ENCODE measurements at places on chromosomes 1 and 21.

DNA sequence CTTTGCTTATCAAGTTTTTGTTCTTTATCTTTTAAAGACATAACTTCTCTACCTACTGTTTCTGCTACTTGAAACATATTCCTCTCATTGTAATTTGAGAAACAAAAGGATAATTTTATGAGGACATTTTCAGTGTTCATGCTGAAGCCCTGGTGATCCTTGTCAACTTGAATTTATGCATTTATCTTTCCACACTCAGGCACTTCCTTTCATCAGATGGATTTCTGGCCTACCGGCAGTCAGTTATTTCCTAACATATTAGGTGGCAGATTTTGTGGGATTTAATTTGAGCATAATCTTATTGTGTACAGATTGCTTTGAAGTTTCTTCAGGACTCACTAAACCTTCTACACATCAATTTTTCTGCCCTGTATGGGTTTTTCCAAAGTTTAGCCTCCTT is 75.0 kb downstream of the RGL1 start:
- DNase-seq, result no peak

GRCh38 chr1:192945390-192946130 is 113.6 kb downstream of the UCHL5 start:
- DNase-seq, result no peak

- peak; percentile 72 for DNase-seq
Measured at GRCh38 chr1:244214009-244214967, 163.2 kb downstream of the ZBTB18 start.

- DNase-seq, result no peak
Measured at GRCh38 chr1:186195377-186195931, 179.6 kb downstream of the TPR start.

DNA sequence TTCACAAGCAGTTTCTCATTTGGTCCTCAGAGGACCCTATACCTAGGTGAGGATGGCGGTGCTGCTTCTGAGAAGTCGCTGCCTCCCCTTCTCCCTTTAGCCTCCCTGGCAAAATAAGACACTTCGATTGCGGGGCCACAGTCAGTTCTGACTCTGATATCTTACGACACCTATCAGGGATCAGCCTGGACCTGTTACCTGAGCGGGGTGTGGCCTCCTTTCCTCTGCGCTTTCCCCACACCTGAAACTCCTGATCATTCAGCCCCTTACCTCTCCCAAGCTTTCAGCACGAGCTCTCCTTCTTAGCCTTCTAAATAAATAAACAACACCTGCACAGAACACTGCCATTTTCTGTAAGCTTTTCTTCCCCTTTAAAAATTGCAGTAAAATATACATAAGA is 24.6 kb upstream of the GPR137B start:
- no peak for DNase-seq

- DNase-seq, result no peak
Measured at GRCh38 chr1:54221113-54221834, 21.3 kb downstream of the MRPL37 start.

- no peak for DNase-seq
Measured at GRCh38 chr1:200901796-200902444, 7.2 kb downstream of the INAVA start.

GRCh38 chr1:26025517-26025916 is 3.9 kb downstream of the EXTL1 start:
- DNase-seq, result no peak

- no peak for DNase-seq
Measured at GRCh38 chr1:9910076-9910422, at the start of gene CTNNBIP1. Gene CTNNBIP1, minus strand, starts transcription at chr1:9910269. Its CDS starts 38,205 bp downstream, at chr1:9872064.

- peak; percentile 99 for DNase-seq
Measured at GRCh38 chr1:162003061-162003829, 20.4 kb downstream of the OLFML2B start.

- peak; percentile 58 for DNase-seq
Measured at GRCh38 chr1:89547563-89548116, 23.0 kb downstream of the LRRC8B start.

DNA sequence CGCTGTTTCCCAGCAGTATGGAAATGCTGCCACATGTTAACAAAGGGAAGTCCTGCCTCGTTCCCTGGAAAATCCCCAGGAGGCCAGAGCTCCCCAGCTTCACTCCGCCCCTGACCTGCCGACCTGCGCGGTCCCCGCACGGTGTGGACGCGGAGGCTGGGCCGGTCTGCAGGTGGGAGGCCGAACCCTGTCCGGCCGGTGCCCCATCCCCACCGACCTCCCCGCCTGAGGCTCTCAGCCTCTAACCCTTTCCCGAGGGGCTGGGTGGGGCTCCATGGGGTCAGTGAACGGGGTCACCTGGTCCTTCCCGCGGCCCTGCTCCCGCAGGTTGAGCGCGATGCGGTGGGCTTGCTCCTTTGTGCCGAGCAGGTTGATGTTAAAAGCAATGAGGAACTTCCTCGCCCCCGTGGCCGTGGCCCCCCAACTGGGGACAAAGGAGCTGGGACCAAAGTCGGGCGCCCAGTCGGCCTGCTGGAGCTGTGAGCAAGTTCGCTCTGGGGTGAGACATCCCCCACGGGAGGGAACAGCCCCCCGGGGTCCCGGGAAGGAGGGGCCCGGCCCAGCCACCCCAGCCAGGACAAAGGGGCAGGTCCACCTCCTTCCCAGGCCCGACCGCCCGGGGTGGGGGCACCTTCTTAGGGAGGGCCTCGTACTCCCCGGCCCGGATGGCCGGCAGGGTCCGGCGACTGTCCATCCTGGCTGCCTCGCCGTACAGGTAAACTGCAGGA is 4.0 kb downstream of the FTCD start:
- no peak for DNase-seq

DNA sequence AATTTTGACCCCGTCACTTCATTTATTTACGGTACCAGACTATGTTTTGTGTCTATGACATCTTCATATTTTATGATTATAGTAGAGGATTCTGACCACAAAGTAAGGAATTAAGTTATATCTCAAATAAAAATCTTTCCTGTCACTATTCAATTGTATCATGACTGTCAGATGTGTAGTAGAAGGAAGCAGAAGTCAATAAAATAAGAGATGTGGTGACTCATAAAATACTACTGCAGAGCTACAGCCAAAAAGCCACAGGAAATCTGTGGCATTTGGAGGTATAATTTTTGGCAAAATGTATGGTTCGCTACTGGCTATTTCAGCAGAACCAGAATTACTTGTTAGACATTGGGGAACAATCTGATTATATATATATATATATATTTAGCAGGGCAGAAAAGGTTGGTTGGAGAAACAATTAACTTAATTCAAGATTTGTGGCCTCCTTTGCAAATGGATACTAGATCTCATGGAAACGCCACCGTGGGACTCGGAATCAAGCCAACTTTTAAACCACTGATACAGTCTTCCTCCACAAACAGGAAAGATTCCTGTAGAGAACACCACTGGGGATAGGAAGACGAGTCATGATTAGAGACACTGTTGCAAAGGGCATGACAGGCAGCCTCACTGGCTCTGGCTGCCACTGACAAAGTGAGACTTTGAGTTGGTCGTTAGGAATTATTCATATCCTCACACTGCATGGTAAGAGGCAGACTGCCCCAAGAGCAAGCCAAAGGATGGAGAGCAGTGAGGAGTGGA is 5.1 kb downstream of the FCRL2 start:
- DNase-seq, result no peak

- no peak for DNase-seq
Measured at GRCh38 chr1:76250271-76250670, 175.7 kb downstream of the ST6GALNAC3 start.

DNA sequence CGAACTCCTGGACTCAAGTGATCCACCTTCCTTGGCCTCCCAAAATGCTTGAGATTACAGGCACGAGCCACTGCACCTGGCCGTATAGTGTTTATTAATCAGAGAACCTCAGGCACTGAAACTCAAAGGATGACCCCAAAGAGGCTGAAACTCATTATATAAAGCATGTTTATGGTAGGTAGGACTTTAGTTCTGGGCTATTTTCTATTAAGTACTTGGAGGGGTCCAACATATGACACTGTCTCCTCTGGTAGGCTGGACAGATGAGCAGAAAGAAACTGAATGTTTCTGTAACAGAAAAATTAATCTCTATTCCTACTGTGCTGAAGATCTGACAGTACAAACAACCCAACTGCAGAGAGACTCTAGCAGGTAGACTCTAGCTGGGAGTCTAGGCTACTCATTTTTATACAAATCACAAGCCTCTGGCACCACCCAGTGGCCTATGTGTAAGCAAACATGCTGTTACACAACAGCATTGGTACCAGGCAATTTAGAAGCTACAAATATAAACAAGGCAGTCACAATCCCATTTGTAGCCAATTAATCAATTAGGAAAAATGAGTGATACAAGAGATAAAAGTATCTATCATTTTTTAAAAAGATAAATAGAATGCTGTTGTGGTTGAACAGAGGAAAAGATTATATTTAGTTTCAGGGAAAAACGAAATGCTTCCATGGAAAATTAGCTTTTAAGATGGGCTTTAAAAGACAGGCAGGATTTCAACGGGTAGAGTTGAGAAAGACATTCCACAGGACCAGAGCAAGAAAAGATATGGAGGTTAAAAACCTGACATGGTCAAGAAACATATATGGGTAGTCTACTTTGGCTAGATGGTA is 10.4 kb downstream of the DCAF8 start:
- peak; percentile 65 for DNase-seq

DNA sequence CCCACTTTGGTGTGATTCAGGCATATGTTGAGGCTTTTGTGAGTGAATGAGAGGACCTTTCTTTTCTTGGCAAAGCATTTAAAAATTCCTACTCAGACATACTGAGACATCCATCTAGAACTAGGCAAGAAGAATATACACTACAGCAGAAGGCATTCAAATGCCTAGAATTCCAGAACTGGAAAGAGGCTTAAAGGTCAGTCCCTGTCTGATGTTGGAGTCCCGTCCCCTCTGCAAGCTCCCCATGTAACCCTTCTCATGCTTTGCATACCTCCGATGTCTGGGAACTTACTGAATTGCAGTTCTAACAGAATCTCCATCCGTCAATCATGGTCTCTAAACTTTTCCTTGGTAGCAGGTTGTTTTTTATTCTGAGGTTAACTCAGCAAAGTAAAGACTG is 152.9 kb downstream of the ATP6V1G3 start:
- DNase-seq, result no peak

DNA sequence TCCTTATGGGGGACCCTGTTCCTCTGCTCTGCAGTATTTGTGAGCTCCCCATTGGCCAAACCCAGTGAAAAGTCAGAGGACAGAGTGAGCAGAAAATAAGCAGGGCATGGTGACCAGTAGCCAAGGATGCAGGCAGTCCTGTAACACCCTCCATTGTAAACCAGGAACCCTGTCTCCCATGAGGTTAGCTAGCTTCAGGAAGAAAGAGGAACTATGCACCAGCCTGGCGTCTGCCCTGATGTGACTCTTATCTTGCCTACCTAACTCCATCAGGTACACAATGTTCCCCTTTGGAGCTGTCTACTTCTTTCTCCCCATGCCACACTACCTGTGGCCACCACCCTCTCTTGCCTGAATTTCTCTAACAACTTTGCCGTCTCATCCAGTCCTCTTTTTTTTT is 119.2 kb downstream of the LRIG2 start:
- no peak for DNase-seq

DNA sequence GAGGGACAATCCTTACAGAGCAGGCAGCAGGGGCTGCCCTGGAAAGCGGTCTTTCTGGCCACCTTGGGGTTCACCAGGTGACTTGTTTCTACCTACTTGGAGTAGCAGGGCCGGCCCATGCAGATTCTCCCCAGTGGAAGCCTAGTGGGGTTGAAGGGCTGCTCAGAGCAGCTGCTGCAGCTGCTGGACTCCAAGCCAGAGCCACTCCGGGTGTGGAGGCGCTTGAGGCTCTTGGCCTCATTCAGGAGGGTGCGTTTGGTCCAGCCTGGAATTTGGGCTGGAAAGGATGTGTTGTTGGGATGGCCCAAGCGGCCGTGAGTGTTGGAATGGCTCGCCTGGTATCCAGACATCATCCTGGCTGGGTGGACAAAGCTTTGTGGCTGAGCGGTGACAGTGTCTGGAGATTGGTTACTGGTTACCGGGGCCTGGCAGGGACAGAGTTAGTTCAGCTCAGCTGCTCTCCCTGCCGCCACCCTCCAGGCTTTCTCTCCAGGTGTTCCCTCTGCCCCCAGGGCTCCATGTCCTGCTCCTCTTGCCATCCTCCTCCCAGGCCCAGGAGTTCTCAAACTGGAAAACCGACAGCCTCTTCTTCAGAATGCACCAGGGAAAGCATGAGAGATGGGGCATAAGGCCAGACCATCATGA is 14.2 kb upstream of the HSPG2 start:
- DNase-seq, result no peak

- DNase-seq, result no peak
Measured at GRCh38 chr1:231144416-231145193, 17.3 kb upstream of the TRIM67 start.

- DNase-seq, result no peak
Measured at GRCh38 chr1:156842618-156843300, 16.2 kb downstream of the INSRR start.

- no peak for DNase-seq
Measured at GRCh38 chr1:110249256-110249655, 39.1 kb downstream of the KCNC4 start.

DNA sequence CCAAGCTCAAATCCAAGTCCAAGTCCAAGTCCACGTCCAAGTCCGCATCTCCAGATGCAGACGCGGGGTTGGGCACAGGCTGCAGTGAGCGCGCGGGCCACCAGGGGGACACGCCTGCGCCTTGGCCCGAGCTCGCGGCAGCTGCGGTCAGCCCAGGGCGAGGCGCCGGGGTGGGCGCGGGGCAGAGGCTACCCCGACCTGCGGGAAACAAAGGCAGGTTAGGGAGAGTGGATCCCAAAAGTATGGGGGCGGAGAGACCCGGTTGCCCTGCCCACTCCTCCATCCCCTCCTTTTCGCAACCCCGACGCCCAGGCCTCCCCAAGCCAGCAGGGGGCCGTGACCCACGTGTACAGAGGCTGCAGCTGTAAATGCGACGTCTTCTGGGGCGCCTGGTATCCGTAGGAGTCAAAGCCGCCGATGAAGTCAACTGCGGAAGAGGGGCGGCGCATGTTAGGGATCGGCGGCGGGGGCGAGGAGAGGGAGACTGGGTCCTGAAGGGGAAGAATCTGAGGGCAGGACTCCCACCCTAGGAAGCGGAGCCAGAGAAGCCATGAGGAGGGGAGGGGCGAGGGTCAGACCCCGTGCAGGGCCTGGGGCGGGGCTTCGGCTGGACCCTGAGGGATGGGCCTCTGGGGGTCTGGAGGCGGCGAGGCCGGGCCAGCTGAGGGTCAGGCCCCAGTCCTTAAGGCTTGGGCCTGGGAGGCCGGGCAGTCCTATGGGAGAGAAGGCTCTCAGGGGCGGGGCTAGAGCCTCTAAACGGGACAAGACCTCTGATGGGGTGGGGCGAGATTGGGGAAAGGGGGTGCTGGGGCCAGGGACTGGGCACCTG is 58.0 kb downstream of the NKAIN1 start:
- no peak for DNase-seq

GRCh38 chr1:204650911-204651570 is 34.5 kb downstream of the LRRN2 start:
- DNase-seq, result no peak

- no peak for DNase-seq
Measured at GRCh38 chr1:183075861-183076260, 52.6 kb downstream of the LAMC1 start.

- no peak for DNase-seq
Measured at GRCh38 chr21:44523567-44524413, 16.2 kb downstream of the KRTAP10-1 start.

GRCh38 chr1:1055841-1056736 is 18.0 kb downstream of the RNF223 start:
- DNase-seq, result no peak

Measured in stromal cell of bone marrow (primary cell).